ENCODE measurements at places on chromosomes 12 and 14.
A peak's percentile ranks its signal among the peaks of the same experiment; 100 is the strongest.

DNA sequence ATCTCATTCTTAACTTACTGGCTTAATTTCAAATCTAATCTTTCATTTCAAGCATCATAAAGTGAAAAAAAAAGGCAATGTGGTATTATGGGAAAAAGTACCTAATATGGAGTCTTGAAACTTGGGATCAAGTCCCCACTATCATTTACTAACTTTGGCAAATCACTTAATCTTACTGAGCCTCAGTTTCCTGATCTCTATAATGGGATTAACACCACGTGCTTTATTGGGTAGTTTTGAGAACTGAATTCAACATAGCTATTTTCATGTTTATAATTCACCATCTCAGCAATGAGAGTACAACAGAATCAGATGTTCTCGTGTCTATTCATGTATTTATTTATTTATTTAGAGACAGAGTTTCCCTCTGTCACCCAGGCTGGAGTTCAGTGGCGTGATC is 78.3 kb downstream of the NTN4 start:
- ATAC-seq: no peak

- ATAC-seq: peak; percentile 48
These were observed 1.5 kb downstream of the BATF start for GRCh38 chr14:75523771-75524171.

- ATAC-seq: no peak
These were observed 36.7 kb downstream of the FLRT2 start for GRCh38 chr14:85566603-85567002.

DNA sequence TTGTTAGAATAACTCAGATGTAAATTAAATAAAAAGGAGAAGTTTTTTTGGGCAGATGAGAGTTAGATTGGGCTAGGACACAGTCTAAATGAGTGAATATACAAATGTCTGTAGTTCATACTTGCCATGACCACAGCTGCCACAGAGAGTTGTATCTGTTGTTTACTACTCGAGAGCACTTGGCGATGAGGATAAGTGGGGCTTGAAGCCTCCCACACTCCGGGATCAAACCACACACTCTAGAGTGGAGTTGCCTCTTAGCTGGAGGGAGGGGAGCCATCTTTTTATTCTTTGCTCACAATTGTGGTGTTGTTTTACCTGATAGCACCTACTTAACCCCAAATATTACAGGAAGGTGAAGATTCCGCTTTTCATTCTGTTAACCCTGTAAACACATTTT is 27.5 kb downstream of the BEST3 start:
- ATAC-seq: no peak

DNA sequence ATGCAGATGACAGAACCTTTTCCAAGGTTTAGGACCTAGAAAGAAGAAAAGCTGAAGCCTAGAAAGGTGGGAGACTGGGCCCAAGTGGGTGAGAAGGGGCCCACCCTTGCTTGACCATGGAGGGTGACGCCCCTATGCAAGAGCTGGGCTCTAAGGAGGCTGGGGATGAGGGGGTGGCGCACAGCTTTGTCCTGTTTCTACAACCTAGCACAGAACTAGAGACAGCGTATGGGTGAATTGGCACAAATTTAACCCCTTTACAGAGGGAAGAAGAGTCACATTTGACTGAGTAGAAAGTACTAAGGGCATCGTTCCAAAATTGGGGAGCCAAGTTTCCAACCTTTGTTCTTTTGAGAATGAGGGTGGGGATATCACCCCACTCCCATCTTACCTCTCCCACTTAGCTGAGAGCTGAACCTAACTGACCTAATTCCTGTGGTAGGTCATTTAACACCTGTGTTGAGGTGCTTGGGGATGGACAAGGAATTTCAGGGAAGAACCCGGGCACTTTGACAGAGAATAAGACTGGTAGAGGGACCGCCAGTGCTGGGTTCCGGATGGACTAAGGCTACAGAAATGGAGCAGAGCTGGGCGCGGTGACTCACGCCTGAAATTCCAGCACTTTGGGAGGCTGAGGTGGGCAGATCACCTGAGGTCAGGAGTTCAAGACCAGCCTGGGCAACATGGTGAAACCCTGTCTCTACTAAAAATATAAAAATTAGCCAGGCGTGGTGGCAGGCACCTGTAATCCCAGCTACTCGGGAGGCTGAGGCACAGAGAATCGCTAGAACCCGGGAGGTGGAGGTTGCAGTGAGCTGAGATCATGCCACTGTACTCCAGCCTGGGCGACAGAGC is 5.2 kb downstream of the NFKBIA start:
- peak; percentile 1 for ATAC-seq

Data from esophagus mucosa (tissue), 1 donor.